Left renal pelvis (tissue), 4 donors: ENCODE measurements at places on chromosomes 5 and 9. TPM values are rescaled to one million over a fixed set of nuclear protein-coding genes. Genes with fewer than 3 reads are reported as not detected.

Gene F2RL2
- polyA plus RNA-seq = 0.44 TPM

Gene C9orf153
- polyA plus RNA-seq = not detected

Gene CCL27
- polyA plus RNA-seq = 1.1 TPM

Gene FAM170A
- polyA plus RNA-seq = not detected

Gene SPINK6
- polyA plus RNA-seq = not detected

Gene GRXCR2
- polyA plus RNA-seq = not detected

Gene FUT7
- not detected for polyA plus RNA-seq

Gene DND1
- polyA plus RNA-seq = 0.24 TPM

Gene OCLN
- polyA plus RNA-seq = 6.4 TPM

Gene NR6A1
- 0.99 TPM for polyA plus RNA-seq

Gene PCDHB11
- 6.6 TPM for polyA plus RNA-seq

DNA sequence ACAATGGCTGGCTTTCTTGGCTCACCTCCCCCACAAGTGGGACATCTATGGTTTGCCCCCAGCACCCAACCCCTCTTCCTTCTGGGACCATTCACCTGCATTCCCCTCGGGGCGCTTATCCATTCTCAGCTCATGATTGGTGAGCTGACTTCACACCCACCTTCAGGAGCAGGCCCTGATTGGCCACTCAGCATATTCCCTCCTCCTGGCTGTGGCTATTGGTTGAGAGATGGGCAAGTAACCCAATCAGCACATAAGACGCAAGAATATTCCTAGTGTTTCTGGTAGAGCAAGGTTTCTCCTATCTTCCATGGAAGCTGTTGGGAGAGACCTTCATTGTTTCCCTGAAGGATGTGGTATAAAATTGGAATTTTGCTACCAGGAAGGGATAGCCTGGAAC, 22.7 kb upstream of the UNC5A start:
- no peak for DNase-seq

- DNase-seq = no peak
Observed at GRCh38 chr9:109498195-109499092, at the start of gene PTPN3. Gene PTPN3 (minus strand): TSS chr9:109498307. CDS start chr9:109463434, 34,873 bp downstream.

DNA sequence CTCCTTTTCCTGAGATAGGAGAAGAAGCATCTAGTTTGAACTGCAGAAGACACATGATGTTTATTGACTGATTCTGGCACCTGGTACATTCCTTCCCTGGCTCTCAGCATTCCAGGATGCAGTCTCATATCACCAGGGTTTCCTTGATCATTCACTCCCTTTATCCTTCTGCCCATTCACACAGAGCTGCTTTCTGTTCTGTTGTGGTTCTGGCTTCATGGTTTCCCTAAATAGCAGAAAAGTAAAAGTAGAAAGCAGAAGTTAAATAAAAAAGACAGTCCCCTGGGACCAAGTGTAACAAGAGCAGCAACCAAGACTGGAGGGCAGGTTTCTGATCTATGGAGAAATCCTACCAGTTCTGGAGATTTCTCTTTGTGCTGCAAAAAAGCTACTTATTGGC, 3.2 kb downstream of the IFNA8 start:
- DNase-seq = no peak

GRCh38 chr5:172766287-172767108, 4.5 kb downstream of the DUSP1 start:
- DNase-seq = no peak

DNA sequence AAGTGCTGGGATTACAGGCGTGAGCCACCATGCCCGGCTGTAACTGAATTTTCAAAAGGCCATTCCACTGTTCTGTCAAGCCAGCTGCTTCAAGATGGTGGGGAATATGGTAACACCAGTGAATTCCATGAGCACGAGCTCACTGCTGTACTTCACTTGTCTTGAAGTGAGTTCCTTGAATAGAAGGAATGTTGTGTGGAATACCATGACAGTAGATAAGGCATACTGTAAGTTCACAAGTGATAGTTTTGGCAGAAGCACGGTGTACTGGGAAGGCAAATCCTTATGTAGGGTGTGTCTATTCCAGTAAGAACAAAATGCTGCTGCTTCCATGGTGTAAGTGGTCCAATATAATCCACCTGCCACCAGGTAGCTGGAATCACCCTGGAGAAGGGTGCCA, 6.6 kb upstream of the PRXL2C start:
- no peak for DNase-seq

DNA sequence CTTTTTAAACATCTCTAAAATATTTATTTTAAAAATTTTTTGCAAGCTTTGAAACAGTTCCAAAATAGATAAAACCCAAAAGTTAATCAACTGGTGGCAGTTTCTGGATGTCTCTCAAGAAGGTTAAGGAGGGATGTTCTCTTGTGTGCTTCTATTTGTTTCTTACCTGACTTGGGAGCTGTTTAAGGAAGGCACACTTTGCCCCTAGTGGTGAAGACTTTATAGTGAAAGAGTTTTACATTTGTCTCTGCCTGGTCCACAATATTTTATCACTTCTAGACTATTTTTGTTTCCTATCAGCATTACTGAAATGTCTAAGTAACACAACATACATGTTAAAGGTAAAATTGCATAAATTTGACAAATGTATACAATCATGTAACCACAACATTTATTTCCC, 552.8 kb downstream of the SEMA5A start:
- DNase-seq = no peak

GRCh38 chr9:110006657-110007056, 201.3 kb downstream of the C9orf152 start:
- no peak for DNase-seq

GRCh38 chr9:6183627-6184026, 32.0 kb upstream of the IL33 start:
- no peak for DNase-seq

DNA sequence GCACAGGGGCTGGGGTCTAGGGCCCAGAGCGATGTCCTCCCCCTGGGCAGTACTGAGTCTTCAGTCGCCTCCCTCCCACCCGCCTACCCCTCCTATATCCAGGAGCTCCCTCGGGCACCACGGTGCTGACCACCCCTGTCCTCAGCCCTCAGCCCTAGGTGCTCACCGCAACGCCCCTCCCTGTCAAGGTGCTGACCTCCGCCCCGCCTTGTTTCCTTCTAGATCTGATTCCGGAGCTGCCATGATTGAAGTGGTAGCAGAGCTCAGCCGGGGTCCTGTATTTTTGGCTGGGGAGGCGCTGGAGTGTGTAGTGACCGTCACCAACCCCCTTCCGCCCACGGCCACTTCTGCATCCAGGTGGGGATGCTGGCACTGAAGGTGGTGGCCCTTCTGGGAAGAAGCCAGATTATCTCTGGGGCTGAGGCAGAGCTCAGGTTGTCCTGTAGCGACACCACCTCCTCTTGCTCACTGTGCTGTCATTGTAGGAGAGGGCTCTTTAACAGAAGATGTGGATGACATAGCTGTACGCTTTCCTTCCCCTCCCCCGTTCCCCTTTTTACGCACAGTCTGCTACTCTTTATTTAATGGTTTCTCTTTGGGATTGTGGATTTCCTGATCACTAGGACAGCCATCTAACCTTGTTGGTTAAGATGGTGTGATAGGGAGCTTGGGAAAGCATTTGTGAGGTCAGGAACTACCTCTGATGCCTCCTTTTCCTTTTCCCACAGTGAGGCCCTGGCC, 598 bp downstream of the RGP1 start:
- DNase-seq = no peak

DNA sequence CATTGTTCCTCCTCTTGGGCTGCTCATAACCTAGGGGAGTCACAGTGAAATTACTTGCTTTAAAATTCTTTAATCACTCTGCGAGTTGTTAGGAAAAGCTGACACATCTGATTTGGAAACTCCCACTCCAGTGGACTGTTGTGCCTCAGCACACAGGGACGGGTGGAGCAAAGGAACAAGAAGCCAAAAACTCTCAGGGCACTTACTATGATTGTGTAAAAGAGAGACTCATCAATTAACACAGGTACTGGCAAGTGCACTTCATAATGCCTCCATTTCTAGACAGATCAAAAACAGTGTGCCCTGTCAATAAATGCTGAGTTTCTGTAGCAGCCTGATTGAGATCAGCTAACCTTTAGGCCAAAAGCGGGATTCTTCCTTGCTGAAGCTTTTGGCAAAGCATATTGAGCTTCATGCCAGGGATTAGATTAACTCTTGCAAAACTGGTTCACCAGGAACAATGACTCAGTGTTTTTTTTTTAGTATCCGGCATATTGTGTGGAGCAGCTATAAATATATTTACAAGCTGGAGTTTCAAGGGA, 55.9 kb downstream of the TMC1 start:
- no peak for DNase-seq

- no peak for DNase-seq
Observed at GRCh38 chr5:132224716-132225115, 2.9 kb downstream of the P4HA2 start.

GRCh38 chr9:3441197-3441816, 84.5 kb downstream of the RFX3 start:
- peak; percentile 8 for DNase-seq

DNA sequence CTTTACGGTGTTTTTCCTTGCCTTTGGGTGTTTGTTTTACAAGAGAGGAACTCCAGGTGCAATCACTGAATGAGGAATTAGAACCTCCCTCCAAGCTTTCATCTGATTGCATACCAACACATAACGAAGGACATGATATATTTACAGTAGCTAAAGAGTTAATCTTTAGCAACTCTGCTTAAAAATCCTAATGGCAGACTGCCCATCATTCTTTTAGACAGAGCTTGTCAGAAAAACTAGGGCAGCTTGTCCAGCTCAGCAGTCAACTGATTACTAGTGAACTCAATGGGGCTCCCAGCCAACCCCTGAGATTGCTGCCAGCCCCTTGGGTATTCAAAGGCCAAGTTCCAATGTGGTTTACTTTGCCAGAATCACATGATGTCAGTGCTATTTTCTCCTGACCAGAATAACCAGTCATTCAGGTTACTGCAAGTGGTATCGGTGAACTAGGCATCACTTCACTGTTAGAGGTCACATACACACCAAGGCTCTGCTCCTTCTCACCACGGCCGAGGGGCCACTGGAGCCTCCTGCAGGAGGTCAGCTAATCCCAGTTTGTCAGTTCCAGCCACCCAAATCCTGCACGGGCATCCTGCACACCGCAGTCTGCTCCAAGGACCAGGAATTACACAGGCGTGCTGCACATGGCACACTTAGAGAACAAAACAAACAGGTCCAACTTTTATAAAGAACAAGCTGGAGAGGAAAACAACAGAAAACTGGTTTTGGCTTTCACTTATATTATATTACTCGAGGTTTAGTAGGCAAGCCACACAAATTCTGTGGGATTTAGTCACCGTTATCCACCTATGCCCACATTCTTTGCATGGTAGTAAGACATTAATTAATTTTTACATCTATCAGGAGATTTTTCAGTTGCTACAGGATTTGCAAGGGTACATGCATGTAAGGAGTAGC, 62.5 kb downstream of the NFIB start:
- no peak for DNase-seq

DNA sequence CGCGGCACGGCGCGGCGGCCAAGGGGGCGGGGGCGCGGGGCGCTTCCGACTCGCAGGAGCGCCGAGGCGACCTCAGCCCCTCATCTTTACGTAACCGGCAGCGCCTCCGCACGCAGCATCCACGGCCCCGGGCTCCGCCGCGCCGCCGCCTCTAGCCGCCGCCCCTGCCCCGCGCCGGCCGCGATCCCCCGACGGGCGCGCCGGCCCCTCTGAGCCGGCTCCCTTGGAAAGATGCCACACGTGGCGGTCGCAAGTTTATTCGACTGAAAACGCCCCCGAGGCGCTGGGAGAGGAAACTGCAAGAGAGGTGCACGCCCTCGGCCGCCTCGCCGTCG, 1.0 kb downstream of the KLF9 start:
- no peak for DNase-seq

- DNase-seq = no peak
Observed at GRCh38 chr9:121568343-121569265, 69.0 kb upstream of the GGTA1 start.

GRCh38 chr9:89916001-89916597, 311.3 kb downstream of the GADD45G start:
- DNase-seq = no peak

DNA sequence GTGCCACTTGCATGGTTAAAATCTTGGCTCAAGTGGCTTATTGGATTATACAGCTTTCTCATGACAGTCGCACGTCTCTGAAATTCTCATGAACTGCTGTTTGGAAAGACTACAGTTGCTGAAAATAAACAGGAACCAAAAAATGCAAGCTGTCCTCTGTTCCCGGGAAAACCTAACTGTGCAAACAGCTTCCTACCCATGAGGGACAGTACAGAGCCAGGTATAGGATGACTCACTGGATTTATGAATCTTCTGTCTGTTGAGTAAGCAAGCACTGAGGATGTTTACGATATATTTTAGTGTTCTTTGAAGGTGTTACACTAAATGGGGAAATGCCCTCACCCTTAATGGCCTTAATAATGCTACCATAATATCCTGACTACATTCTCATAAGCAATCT, 380.3 kb upstream of the TNC start:
- DNase-seq = no peak

- DNase-seq = no peak
Observed at GRCh38 chr5:24183981-24184380, 460.8 kb downstream of the CDH10 start.

GRCh38 chr5:78289911-78290310, 4.6 kb downstream of the AP3B1 start:
- no peak for DNase-seq
